ENCODE measurements at places on chromosomes 1 and 21.
A peak's percentile ranks its signal among the peaks of the same experiment; 100 is the strongest.

GRCh38 chr21:36134803-36135390, at the start of gene CBR3:
CBR3 (plus strand) TSS chr21:36135079; CDS start chr21:36135193, 114 bp downstream.
- DNase-seq: peak; percentile 33

GRCh38 chr1:203197625-203198024, 11.1 kb upstream of the CHI3L1 start:
- no peak for DNase-seq

DNA sequence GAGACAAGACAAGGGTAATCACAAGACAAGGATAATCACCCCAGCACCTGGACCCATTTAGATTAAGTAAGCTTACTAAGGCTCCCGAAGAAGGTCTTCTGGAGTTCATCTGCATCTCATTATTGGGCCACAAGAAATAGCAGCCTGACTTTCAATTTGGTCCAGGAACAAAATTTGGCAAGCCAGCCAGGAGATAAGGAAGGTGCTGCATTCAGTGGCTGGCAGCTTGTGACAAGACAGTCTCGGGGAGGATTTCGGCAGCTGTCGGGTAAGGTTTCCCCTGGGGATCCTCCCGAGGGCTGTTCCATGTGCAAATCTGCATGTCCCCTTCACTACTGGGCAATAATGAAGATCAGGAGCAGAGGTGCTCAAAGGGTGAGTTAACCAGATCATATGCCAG, 195.2 kb downstream of the FCRL5 start:
- DNase-seq: no peak

DNA sequence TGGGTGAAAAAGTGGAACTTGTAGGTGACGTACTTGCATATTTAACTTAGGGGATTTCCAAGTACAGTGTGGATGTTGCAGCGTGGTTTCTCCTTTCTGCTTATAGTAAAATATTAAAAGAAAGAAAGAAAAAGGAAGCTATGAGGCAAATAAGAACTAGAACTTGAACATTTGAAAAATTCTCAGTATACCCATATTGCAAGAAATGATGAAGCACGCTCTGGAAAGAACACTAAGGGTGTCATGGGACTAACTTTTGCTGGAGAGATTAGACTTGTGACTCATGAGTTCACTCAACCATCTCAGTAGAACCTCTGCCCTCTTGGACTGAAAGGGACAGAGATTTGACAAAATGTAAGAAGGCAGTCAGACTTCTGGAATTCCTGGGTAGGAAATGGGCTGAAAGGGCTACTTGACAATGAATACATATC, 704.5 kb upstream of the ADGRL4 start:
- peak; percentile 3 for DNase-seq

DNA sequence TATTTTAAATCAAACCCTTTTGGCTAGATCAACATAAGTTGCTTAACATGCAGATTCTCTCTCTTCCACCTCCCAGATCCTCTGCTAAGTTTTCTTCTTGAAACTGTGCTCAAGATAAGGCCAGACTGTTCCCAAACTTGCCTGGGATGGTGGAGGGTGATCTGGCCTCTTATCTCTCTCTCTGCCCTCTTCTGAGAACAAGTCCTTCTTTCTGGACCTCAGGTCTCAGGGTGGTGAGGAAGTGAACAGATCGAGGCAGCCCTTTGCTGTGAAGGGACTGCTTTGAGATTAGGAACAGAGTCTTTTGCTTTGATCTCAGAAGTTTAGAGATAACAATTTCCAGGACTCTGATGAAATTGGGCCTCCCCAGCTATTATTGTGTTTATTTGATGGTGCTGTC, 70.7 kb downstream of the HUNK start:
- no peak for DNase-seq

DNA sequence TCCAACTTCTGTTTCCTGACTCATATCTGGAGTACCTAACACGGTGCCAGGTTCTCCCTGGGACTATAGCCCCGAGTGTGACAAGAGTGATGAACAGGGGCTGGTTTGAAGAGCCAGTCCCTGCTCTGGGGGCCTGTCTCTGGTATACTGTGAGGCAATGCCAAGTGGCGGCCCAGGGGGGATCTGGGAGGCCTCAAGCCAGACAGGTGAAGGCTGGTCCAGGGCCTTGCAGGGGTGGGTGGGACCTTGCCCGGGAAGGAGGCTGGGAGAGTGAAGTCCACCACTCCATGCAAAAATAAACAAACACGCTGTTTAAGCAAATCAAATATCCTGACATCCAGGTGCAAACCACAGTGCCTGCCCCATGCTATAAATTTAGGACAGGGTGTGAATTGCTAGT, 6.8 kb upstream of the PLXNA2 start:
- DNase-seq: no peak

GRCh38 chr21:21174676-21175075, 176.5 kb downstream of the NCAM2 start:
- DNase-seq: no peak

DNA sequence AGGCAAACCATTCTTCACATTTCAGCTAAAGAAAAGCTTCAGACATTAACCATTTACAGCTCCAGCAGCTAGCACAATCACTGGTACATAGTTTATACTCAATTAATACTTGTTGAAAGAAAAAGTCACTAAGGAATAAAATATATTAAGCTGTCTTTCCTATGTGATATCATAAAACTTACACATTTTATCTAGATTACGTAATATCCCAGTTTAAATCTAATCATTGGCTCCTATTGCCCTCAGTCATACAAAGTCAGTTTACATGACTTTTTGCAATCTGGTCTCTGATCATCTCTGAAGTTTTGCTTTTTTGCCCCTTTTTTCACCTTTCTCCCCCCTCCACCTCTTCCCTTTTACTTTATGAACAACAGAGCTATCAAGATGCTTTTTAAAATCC, 8.5 kb upstream of the PRRC2C start:
- DNase-seq: no peak

DNA sequence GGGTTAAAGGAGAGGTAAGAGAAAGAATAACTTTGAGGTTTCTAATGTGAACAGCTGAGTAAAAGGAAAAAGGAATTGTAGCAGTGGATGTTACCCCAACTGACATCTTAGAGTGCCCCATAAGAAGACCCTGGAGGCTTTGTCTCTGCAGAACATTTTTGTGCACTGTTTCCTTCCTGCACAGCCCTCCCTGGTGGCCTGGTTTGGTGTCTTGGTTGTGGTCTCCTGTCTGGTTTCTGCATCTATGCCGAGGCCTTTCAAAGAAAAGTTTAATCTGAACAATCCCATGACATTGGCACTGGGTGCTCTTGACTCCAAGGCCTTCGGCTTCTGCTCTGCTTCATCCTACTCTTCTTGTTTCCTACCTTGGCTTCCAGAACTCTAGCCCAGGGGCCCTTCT, 57.8 kb downstream of the RHOU start:
- DNase-seq: no peak

Data from germinal center (tissue), 1 donor.